H7 (cell line): ENCODE measurements at places on chromosomes 7 and 10. TPM values are rescaled to one million over a fixed set of nuclear protein-coding genes. Genes with fewer than 3 reads are reported as not detected.
A peak's percentile ranks its signal among the peaks of the same experiment; 100 is the strongest.

TAS2R4 gene
- total RNA-seq, result 0.17 and 0.63 TPM in 2 replicates

DNA sequence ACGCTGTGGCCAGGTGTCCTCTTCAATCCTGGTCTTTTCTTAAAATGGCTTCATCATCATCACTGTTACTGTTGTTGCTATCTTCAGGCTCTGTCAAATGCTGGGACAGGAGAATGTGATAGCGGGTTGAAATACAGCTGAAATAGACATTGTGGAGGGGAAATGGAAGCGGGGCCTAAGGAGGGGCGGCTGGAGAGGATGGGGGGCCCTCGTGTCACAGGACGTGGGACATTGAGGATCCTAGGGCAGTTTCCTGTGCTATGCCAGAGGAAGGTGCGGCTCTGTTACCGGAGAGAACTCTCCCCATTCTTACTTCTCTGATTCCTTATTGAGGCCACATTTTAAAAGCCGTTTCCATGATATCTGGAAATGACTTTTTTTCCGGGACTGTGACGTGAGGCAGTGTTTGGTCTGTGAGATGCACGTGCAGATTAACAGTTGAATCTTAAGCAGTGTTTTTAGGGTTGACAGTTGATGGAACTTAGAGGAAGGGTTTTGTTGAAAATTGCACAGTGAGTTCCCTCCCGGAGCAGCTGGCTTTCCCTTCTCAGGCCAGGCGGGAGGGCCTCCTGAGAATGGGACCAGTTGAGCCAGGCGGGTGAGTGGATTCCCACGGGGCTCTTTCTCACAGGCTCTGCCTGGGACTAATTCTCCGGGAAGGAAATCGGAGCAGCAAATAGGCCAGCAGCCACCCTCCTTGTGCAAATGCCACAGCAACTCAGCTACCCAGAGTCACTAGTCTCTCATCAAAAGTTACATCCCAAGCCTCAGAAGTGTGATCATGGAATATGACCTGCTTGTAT is 125.2 kb downstream of the TACC2 start:
- DNase-seq, result peak; percentile 45

GRCh38 chr7:127514499-127514898 is 70.9 kb downstream of the GCC1 start:
- DNase-seq, result peak; percentile 53

DNA sequence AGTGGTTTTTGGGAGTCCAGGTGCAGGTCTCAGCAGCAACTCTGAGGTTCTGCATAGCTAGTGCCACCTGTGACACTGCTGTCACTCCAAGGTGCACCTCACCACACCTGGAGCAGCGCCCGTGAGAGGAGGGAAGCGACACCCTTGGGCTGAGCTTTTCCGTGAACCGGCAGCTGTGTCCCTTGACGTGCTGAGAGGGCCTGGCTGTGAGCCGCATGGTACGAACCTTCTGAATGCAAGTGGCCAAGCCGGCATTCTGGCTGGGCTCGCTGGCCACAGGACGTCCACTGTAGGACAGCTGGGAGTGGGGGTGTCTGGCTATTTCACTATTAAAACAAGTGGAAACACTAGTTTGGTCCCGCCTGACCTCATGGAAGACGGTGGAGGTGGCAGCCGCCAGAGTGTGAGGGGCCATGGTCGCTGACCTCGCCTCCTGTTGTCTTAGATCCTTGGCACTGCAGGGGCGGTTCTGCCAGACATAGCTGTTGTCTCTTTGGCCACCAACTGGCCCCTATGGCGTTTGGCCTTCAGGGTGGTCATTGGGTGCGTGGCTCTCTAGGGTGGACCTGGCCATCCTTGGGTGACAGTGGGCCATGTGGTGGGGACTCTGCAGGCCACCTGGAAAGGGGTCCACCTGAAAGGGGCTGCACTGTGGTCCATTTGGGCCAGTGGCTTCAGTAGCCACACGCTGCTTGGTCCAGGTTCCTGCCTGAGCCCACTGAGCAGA is 12.9 kb downstream of the INPP5A start:
- peak; percentile 37 for DNase-seq

DNA sequence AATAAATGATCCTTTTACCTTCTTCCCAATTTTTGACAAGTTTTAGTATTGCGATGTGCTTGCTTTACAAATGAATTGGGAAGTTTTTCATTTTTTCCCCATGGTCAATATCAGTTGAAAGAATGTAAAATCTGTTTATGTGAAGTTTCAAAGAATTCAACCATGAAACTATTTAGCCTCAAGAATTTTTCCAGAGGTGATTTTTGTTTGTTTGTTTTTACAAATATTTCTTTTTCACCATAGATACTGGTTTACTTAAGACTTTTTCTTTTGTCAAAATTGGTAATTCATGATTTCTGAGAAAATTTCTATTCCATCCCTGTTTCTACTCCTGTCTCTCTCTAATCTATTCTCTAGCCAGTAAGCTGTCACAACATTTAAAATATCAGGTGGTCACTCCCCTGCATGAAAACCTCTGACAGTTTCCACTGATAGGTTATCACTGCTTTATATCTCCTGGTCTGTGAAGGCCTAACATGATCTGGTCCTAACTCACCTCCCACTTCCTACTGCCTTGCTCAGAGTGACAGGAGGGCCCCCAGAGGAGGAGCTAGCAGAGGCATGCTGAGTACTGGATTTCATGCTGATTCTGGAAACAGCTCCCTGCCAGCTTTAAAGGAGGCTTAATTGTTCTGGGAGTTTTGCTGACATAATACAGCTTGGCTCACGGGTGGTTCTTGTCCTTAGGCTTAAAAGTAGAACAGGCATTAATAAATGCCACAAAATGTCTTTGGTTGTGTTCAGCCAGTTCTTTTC is 7.6 kb upstream of the ARMS2 start:
- DNase-seq, result peak; percentile 35
